ENCODE measurements at places on chromosomes 4 and X.

DNA sequence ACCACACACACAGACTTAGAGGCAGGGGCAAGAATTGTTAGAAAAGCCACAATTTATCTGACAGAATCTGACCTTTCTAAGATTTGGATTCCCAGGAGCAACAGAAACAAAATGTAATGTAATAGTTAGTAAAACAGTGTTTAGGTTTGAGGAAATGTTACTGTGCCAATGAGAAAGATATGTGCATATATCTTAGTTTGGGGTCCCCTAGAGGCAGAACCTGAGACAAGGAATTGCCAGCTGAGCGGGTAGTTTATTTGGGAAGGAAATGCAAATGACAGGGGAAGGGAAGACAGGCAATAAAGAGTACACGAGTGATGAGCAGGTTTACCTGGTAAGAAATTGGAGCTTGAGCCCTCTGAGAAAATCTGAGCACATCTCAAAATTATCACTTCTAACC, 31.3 kb upstream of the DDX53 start:
- no peaks in the 10 kb centered on the region for H3K36me3 ChIP-seq
- no peaks in the 10 kb centered on the region for H3K27me3 ChIP-seq
- no peak overlapping the region for H3K4me3 ChIP-seq
- no peak overlapping the region for H3K27ac ChIP-seq
- H3K4me1 ChIP-seq: no peaks in the 10 kb centered on the region

DNA sequence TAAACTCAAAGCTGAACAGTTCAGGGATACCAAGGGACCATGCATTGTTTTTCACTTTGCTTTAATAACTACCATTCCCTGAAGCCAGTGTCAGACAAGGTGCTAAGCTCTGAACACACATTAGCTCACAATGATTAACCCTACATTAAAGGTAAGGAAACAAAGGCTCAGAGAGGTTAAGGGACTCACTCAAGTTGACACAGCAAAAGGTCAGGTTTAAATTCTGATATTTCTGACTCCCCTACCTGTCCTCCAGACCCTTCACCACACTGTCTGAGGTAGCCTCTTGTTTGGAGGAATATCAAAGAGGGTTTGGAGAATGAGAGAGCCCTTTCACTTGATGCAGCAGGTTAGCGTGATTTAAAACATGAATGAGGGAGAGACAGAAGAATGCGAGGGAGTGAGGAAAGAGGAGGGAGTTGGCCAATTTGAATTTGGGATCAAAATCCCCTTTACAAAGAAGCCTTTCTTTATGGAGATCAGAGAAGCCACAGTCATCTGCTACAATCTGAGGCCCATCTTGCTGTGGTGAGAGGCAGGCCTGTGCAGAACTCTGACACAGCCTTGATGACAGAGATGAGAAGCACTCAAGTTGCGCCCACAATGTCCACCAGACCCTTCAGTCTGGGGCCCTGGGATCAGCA, 103.5 kb downstream of the FHDC1 start:
- H3K27me3 ChIP-seq: no peaks in the 10 kb centered on the region
- no peak overlapping the region for H3K4me3 ChIP-seq
- 0 out of 2 replicates have a peak, but pooled peaks cover 2% of the 10 kb centered on the region for H3K4me1 ChIP-seq
- no peak overlapping the region for H3K27ac ChIP-seq

DNA sequence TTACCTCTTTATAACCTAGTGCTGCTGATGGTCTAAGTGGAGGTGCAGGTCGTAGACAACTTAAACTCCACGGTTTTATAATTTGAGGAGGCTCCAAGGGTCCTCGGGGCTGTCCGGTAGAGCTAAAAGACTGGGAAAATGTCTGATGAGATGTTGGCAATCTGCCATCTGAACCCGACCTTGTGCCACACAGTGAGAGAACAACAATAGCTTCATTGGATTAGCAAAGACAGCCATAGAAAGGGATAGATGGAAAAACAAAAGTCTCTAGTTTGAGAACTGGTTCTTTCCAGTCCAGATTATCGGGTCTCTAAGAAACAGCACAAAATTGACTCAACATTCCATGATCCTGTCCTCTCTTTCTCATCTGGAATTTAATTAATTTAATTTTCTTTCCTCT, 31.6 kb downstream of the CD40LG start:
- DNase-seq: no peak
- no peaks in the 10 kb centered on the region for H3K36me3 ChIP-seq
- H3K4me3 ChIP-seq: no peak overlapping the region
- no peaks in the 10 kb centered on the region for H3K27me3 ChIP-seq
- no peak overlapping the region for H3K27ac ChIP-seq

DNA sequence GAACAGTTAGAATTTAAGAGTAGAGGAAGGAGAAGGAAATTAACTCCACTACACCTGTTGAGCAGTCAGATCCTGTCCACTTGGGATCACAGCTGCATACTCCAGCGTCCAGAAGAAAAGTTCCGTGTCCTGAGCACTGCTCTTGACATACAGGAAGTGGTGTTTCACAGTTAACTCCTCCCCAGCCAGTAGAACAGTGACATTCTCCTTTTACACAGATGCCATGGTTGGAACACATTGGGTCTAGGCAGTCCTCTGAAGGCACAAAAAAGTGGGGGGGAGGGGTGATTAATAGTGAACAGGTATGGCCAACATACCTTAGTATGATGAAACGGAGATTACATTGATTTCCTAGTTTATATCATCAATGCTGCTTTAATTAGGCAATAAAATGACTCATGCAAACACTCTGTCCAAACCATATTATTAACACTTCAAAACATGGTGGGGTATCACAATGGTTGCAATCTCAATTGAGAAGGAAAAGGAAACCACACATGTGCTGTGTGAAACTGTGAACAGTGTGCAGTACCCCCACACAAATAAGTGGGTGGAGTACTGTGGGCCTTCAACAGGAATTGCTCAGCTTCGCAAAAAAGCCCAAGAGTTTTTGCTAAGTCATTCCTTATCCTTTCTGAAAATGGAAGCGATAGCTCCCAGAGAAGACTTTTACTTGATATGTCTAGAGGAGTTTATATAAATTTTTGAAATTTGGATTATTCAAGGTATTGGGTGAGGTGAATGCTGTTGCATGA, 295.6 kb downstream of the SH2D1A start:
- no peak for DNase-seq
- H3K36me3 ChIP-seq: no peaks in the 10 kb centered on the region
- H3K4me3 ChIP-seq: no peak overlapping the region

DNA sequence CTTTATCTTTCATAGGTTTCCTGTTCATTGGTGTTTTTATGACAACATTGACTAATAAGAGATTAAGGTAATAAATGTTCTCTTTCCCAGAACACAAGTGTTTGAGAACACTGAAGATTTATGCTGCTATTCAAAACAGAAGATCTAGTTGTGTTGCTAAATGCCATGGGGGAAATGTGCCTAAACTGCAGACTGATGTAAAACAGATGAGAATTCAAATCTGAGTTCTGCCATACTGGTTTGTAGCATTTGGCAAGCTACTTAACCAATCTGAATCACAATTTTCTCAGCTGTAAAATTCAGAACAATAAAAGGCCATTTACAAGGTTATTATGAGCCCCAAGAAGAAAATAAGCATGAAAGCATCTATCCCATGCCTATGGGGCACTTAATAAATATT, 2.3 kb downstream of the SLC10A6 start:
- no peaks in the 10 kb centered on the region for H3K27me3 ChIP-seq
- H3K4me3 ChIP-seq: no peak overlapping the region
- H3K27ac ChIP-seq: no peak overlapping the region
- DNase-seq: no peak
- H3K4me1 ChIP-seq: no peaks in the 10 kb centered on the region

- H3K4me3 ChIP-seq: no peak overlapping the region
- H3K27me3 ChIP-seq: no peaks in the 10 kb centered on the region
These were observed 234.7 kb downstream of the OR13H1 start for GRCh38 chrX:131778269-131779218.

- no peaks in the 10 kb centered on the region for H3K4me1 ChIP-seq
- H3K27ac ChIP-seq: no peak overlapping the region
- H3K36me3 ChIP-seq: no peaks in the 10 kb centered on the region
- no peak overlapping the region for H3K4me3 ChIP-seq
- peaks cover 5% of the 10 kb centered on the region for H3K27me3 ChIP-seq
These were observed 22.4 kb downstream of the NAT8L start for GRCh38 chr4:2081540-2081939.

- H3K27ac ChIP-seq: peak overlapping the region; percentile 81
- H3K36me3 ChIP-seq: peaks cover 29% of the 10 kb centered on the region
- DNase-seq: peak; percentile 47
- H3K4me1 ChIP-seq: 0 out of 2 replicates have a peak, but pooled peaks cover 4% of the 10 kb centered on the region
- H3K4me3 ChIP-seq: peak overlapping the region; percentile 85
These were observed 929 bp downstream of the ZBTB33 start for GRCh38 chrX:120251471-120252011.

DNA sequence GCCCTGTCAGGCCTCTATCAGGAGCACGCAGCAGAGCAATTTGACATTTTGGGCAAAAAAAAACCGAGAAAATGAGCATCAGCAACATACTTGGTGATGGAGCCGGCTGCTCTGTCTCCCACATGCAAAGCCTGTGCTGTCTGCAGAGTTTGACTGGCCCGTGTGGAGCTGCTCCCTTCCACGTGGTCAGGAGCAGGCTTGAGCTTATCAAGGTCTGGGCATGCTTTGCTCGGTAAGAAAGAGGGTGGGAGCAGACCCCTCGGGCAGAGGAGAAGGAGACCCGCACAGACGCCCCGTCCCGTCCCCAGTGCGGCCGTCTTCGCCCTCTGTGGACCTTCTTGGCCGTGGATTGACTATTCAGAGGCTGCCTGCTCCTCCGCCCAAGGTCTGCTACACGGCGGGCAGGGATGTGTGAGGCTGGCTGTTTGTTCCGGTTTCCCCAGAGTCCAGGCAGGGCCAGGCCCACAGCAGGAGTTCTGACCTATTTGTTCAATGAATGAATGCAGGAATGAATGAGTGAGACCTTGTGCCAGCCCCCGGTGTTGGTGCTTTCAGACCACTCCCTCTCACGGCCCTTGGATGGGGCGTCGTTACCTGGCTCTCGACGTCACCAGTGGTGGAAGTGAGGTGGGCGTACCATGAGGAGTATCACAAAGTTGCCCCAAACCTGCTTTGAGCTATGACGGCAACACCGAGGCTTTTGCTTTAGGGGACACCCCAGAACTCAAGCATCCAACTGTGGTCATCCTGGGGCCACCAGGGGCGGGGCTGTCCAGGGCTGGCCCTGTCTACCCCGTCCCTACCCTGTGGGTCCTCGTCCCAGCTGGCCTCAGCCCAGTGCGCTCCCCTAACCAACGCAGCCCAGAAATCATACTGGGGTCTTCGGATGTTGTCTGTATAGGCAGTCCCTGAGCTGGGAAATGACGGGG, 54.7 kb upstream of the ADRA2C start:
- no peak overlapping the region for H3K4me3 ChIP-seq
- H3K27me3 ChIP-seq: 0 out of 2 replicates have a peak, but pooled peaks cover 7% of the 10 kb centered on the region
- no peak for DNase-seq
- H3K4me1 ChIP-seq: peaks cover 21% of the 10 kb centered on the region

- H3K4me1 ChIP-seq: no peaks in the 10 kb centered on the region
- no peak overlapping the region for H3K4me3 ChIP-seq
- no peak for DNase-seq
- no peaks in the 10 kb centered on the region for H3K27me3 ChIP-seq
- no peak overlapping the region for H3K27ac ChIP-seq
These were observed 95.3 kb downstream of the ZAR1 start for GRCh38 chr4:48585401-48585800.

DNA sequence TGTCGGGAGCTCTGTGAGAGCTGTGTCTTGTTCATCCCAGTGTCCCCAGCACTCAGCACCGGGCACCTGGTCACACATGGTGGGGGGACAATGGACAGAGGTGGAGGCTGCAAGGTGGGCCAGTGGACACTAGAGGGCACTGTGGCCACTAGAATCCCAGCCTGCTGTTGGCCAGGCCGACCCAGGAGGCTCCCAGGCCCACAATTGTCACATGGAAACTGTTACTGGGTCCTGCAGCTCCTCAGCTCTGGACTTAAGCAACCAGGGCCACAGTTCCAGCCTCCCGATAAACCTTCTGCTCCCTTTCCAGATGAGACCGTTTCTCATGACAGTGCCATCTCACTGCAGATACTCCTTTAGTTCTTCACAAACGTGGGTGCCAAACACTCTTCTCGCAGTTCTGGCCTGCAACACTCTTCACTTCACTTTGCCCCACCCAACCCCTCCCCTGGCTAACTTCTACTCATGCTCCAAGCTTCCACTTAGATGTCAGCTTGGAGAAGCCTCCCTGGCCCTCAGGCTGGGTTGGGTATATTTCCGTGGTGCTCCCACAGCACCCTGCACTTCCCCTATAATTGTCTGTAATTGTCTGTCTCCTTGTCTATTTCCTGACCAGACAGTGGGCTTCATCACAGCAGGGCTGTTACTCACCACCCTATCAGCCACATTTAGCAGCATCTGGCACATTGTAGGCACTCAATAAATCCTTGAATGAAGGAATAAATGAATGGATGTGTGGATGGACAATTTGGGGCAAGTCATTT, 3.5 kb upstream of the IQSEC2 start:
- no peak overlapping the region for H3K27ac ChIP-seq
- H3K27me3 ChIP-seq: no peaks in the 10 kb centered on the region
- DNase-seq: peak; percentile 19
- no peaks in the 10 kb centered on the region for H3K4me1 ChIP-seq

DNA sequence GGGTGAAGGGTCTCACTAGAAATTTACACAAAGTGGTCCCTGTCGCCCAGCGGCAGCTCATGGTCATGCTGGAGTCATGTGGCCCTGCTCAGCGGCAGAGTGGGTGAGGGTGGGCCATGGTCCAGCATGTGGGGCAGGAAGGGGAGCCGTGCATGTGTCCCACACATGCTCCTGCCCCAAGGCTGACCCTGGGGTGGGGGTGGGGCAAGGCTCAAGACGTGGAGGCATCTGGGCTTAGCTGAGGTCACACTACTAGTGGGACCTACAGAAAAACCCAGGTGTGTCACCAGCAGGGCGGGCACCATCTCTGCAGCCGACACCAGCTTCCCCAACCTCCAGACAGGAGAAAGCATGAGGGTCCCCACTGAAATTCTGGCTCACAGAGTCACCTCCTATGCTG, 42.4 kb downstream of the EVC start:
- H3K4me1 ChIP-seq: peaks cover 8% of the 10 kb centered on the region
- no peak for DNase-seq
- H3K4me3 ChIP-seq: no peak overlapping the region
- H3K27me3 ChIP-seq: no peaks in the 10 kb centered on the region

GRCh38 chrX:72165551-72165950, 16.0 kb upstream of the PIN4 start:
- no peaks in the 10 kb centered on the region for H3K36me3 ChIP-seq
- H3K27me3 ChIP-seq: no peaks in the 10 kb centered on the region
- H3K4me3 ChIP-seq: no peak overlapping the region
- DNase-seq: no peak
- no peak overlapping the region for H3K27ac ChIP-seq

All from SJCRH30 (cell line).